Thymus (tissue), 14 donors: ENCODE measurements at places on chromosomes 13 and 19. TPM values are rescaled to one million over a fixed set of nuclear protein-coding genes. Genes with fewer than 3 reads are reported as not detected.

ZNF573 gene
- 7.4 TPM for total RNA-seq

DNA sequence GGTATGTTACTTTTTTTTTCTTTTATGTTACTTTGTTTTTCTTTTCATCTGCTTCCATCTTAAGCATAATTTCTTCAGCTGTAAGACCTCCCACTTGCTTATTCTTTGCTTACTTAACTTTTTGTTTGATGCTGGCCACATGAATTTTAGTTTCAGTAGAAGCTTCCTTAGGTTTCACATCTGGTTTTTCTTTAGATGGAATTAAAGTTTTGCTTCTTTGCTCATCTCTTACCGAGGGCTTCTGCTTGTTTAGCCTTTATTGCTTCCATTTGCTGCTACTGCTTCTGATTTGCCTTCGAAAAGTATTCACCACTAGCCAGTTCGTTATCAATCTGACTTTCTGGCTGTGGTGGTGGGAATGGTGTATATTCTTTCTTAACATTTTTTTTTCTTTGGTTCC lies 90.9 kb downstream of the GJA3 start:
- no peak for DNase-seq
- H3K4me1 ChIP-seq = no peaks in the 10 kb centered on the region
- H3K36me3 ChIP-seq = peaks cover 35% of the 10 kb centered on the region
- no peaks in the 10 kb centered on the region for H3K27me3 ChIP-seq

DNA sequence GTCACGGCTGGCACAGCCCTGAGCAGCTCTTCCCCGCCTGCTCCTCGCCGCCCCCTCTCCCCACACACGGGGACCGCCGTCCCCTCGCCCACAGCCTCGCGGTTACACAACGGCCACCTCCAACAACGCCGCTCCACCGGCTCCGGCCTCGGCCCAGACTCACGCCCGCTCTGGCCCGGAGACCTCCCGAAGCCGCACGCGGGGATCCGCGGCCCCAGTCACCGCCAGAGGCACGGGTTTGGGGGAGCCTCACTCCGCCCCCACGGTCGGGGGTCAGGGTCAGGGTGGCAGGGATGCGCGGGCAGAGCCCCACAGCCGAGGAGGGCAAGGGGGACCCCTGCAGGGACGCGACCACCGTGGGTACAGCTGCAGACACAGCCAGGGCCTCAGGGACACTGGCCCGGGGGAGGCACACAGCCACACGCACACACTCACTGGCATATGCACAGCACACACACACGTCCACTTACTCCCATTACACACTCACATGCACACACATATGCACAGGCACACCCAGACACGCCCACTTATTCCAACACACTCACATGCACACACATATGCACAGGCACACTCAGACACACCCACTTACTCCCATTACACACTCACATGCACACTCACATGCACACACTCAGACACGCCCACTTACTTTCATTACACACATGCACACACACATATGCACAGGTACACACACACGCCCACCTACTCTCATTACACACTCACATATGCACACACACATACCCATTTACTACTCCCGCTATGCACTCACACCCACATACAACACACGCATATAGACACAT lies 1.6 kb downstream of the TTYH1 start:
- peaks cover 23% of the 10 kb centered on the region for H3K27me3 ChIP-seq
- H3K4me3 ChIP-seq = no peak overlapping the region
- no peak for DNase-seq
- H3K4me1 ChIP-seq = peaks cover 2% of the 10 kb centered on the region

DNA sequence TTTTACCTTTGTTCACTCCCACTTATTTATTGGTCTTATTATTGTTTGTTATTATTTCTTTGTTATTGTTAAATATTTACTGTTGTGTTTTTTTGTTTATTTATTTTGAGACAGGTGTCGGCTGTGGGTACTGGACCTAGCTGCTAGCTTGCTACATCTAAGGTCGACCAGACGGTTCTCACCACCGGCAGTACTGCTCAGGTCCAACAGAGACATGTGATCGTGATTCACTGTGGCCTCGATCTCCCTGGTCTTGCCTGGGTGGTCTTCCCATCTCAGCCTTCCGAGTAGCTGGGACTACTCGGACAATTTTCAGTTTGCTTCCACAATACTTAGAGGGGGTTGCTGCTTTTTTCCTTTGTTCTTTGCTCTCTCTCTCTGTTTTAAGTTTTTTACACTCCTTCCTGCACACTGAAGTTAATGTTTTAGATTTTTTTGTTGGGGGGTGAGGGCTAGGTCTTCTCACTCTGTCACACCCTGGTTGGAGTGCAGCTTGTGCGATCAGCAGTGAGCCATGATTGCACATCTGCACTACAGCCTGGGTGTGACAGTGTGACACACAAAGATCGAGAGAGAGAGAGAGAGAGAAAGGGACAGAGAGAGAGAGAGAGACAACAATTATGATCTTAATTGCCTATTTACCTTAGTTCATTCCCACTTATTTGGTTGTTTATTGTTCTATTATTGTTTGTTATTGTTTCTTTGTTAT lies 1432.4 kb downstream of the UQCRFS1 start:
- H3K4me3 ChIP-seq = no peak overlapping the region
- DNase-seq = no peak
- no peaks in the 10 kb centered on the region for H3K27me3 ChIP-seq

DNA sequence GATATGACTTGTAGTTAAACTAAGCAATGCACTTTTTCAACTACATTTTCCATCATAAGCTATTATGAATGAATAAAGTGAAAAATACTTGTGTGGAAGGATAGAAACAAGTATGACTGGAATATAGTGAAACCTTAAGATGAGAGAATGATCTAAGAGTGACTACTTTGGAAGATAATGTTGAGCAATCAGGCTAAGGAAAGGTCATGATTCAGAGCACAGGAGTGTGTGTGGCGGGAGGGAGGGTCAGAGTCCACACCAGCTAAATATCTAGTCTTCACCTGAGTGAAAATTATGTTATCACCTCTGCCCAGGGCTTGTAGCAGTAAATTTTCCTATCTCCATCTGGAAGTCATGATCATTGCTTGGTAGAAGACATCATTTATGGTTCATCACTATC lies 833.4 kb upstream of the ATXN8OS start:
- DNase-seq = no peak
- no peaks in the 10 kb centered on the region for H3K4me1 ChIP-seq
- H3K27ac ChIP-seq = no peak overlapping the region
- H3K36me3 ChIP-seq = no peaks in the 10 kb centered on the region

DNA sequence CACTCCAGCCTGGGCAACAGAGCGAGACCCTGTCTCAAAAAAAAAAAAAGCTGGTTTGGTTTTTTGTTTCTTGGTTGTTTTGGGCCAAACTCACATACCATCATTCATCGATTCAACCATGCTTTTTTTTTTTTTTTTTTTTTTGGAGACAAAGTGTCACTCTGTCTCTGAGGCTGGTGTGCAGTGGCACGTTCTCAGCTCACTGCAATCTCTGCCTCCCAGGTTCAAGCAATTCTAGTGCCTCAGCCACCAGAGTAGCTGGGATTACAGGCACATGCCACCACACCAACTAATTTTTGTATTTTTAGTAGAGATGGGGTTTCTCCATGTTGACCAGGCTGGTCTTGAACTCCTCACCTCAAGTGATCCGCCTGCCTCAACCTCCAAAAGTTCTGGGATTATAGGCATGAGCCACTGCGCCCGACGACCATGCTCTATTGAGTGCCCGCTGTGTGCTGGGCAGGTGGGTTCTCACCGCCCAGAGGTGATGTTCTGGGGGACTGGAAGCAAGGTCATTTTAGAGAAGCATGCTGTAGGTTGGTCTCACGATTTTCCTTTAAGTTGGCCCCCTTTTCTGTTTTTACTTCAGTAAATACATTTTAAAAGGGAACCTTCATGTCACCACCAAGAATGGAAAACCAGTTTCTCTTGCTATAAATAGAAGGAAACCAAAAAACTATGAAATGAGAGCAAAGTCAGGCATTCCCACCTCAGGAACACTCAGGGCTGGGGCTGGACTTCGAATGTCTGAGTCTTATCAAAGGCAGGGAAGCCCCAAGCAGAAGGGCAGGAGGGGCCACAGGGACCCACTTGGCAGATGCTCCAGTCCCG lies 8.3 kb upstream of the JUND start:
- no peak for DNase-seq
- peaks cover 73% of the 10 kb centered on the region for H3K4me1 ChIP-seq
- no peaks in the 10 kb centered on the region for H3K27me3 ChIP-seq
- no peaks in the 10 kb centered on the region for H3K36me3 ChIP-seq
- peak overlapping the region; percentile 71 for H3K27ac ChIP-seq
- no peak overlapping the region for H3K4me3 ChIP-seq

DNA sequence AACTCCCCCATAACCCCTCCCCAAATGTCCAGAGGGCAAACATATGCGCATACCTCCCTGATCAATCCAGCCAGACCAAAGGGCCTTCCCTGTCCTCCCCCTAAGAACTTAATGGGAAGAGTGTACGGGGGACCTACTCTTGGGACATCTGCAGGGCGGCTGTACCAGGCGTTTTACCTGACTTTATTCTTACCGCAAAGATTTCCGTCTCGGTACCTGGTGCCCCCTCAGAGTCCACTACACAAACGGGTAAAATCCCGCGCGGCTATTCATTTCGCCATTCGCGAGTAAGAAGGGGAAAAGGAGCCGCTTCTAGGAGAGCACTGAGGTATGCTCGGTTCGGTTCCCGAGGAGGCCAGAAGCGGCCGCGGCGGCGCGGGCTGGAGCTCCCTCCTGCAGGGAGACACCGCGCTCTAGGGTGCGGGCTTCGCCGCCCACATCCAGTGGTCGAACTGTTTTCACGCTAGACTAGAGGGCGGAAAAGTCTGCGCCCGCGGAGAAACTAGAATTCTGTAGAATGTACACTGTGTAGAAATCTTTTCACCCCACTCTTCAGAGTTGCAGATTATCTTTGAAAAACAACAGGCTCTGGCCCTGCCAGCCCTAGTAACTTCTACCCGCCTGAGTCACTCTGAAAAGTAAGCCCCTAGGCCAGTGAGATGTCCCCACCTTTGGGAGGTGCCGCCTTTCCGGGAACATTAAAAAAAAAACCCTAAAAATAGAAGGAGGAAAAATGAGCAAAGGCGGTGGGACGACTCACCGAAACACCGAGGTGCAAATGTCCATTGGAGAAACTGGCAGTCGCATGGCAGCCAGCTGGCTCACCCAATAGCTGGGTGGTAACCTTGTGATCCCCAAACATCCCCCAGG lies 3.8 kb upstream of the TSHZ3 start:
- peaks cover 93% of the 10 kb centered on the region for H3K27me3 ChIP-seq
- DNase-seq = no peak
- no peaks in the 10 kb centered on the region for H3K36me3 ChIP-seq
- H3K27ac ChIP-seq = no peak overlapping the region
- H3K4me3 ChIP-seq = no peak overlapping the region

PSG3 gene
- 0.05 TPM for total RNA-seq

DNA sequence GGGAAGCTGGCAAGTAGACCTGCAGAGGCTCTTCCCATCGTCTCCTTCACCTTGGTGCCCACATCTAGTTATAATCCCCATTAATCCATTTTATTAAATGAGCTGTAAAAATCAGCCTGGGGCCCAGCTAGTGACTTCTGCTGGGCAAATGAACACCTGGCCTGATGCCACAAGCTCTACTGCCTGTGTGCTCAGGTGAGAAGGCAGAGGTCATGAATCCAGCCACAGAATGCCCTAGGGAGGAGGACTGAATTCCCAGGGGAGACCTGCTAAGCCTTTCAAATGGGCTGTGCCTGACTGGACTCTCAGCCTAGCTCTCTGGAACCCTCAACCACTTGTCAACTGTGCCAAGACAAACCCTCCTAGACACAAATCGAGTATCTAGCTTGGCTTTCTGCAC lies 74.0 kb downstream of the PDS5B start:
- DNase-seq = no peak
- H3K36me3 ChIP-seq = peaks cover 7% of the 10 kb centered on the region
- H3K27ac ChIP-seq = no peak overlapping the region
- H3K4me1 ChIP-seq = no peaks in the 10 kb centered on the region
- H3K4me3 ChIP-seq = no peak overlapping the region

GRCh38 chr13:50104493-50104892 lies 89.2 kb downstream of the KCNRG start:
- peaks cover 4% of the 10 kb centered on the region for H3K4me1 ChIP-seq
- no peak overlapping the region for H3K4me3 ChIP-seq
- no peak overlapping the region for H3K27ac ChIP-seq
- no peak for DNase-seq

DNA sequence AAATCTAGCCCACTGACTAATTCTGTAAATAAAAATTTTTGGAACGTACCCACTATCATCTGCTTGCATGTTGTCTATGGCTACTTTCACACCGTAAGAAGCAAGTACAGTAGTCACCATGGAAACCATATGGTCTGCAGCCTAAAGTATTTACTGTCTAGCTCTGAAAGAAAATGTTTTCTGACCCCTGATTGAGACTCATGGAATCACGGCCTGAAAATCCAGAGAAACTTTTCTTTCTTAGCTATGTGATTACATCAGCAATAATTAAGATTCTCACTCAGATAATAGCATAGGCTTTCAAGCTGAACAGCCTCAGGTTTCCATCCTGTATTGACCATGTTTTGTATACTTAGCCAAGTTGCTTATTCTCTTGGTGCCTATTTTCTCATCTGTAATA lies 264.6 kb downstream of the NHLRC3 start:
- no peak overlapping the region for H3K27ac ChIP-seq
- no peak overlapping the region for H3K4me3 ChIP-seq
- H3K27me3 ChIP-seq = no peaks in the 10 kb centered on the region
- no peaks in the 10 kb centered on the region for H3K36me3 ChIP-seq
- DNase-seq = no peak

- H3K27ac ChIP-seq = peak overlapping the region; percentile 95
- H3K36me3 ChIP-seq = no peaks in the 10 kb centered on the region
- DNase-seq = no peak
These were observed 175.4 kb downstream of the DLEU7 start for GRCh38 chr13:50668049-50668448.

DNA sequence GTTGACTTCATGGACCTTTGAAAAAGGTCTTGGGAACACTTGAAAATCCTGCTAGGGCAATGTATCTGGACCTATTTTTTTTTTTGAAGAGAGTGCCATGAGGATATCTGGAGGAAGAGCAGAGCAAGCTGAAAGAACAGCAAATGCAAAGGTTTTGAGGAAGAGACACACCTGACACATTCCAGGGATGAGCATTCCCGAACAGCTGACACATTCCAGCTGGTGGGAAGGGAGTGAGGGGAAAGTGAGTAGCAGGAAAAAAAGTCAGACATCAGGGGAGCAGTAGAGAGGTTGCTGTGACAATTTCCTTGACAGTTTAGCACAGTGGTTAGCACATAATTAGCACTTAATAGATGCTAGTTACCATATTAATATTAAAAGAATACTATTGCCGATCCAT lies 14.7 kb downstream of the DGKH start:
- peaks cover 12% of the 10 kb centered on the region for H3K36me3 ChIP-seq
- no peaks in the 10 kb centered on the region for H3K4me1 ChIP-seq
- no peaks in the 10 kb centered on the region for H3K27me3 ChIP-seq
- no peak for DNase-seq
- no peak overlapping the region for H3K27ac ChIP-seq
- no peak overlapping the region for H3K4me3 ChIP-seq
